KBM-7 (cell line): ENCODE measurements at places on chromosomes 6 and 20.
A peak's percentile ranks its signal among the peaks of the same experiment; 100 is the strongest.

DNA sequence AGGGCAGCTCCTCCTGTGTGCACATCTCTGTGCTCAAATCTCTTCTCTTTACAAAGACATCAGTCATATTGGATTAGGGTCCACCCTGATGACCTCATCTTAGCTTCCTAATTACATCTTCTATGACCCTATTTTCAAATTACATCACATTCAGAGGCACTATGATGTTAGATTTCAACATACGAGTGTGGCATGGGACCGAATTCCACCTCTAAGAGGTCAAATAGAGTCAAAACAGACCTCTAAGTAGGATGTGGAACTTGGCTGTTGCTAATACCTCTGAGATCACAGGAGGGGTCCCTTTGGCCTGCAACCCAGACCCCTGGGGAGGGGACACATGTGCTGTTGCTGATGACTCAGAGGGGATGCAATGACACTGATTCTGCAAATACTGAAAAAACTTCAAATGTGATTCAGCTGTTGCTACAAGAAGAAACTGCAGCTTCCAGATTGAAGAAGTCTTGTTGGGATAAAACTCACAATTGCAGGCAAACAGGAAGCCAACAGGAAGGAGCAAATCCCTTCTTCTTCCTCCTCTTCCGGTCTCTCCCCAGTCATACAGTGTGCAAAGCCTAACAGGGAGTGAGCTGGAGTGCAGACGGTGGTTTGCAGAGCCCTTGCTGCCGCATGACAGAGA lies 216.2 kb downstream of the MYLK4 start:
- peak; percentile 34 for DNase-seq

- no peak for DNase-seq
Measured at GRCh38 chr20:32638848-32639247, 34.9 kb downstream of the C20orf203 start.

DNA sequence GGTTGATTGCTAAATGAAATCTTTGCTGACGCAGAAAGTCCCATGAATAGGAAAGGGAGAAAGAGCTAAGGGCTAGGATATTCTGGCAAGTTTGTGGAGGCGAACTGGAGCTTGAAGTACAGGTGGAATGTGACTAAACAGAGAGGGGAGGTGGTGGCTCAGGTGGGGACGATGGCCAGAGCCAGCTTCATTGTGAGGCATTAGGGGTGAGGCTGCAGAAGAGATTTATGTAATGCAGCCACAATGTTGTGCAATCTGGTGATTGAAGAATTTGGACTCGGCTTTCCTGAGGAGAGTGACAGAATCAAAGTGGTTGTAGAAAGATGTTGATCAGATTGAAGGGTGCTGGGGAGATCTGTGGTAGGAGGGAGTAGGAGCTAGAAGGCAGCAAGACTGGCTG lies 42.9 kb upstream of the SPACA1 start:
- DNase-seq: no peak

GRCh38 chr6:6683969-6684833 lies 95.7 kb downstream of the LY86 start:
- peak; percentile 77 for DNase-seq

DNA sequence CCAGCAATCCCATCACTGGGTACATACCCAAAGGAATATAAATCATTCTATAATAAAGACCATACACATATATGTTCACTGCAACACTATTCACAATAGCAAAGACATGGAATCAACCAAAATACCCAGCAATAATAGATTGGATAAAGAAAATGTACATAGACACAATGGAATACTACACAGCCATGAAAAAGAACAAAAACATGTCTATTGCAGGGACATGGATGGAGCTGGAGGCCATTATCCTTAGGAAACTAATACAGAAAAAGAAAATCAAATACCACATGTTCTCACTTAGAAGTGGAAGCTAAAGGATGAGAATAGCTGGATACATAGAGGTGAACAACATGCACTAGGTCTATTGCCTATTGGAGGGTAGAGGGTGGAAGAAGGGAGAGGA lies 674.6 kb downstream of the PHF3 start:
- DNase-seq: no peak

- DNase-seq: peak; percentile 61
Measured at GRCh38 chr6:135346747-135347146, 150.8 kb downstream of the AHI1 start.

GRCh38 chr20:63248835-63249591 lies 5.2 kb downstream of the NKAIN4 start:
- DNase-seq: no peak

DNA sequence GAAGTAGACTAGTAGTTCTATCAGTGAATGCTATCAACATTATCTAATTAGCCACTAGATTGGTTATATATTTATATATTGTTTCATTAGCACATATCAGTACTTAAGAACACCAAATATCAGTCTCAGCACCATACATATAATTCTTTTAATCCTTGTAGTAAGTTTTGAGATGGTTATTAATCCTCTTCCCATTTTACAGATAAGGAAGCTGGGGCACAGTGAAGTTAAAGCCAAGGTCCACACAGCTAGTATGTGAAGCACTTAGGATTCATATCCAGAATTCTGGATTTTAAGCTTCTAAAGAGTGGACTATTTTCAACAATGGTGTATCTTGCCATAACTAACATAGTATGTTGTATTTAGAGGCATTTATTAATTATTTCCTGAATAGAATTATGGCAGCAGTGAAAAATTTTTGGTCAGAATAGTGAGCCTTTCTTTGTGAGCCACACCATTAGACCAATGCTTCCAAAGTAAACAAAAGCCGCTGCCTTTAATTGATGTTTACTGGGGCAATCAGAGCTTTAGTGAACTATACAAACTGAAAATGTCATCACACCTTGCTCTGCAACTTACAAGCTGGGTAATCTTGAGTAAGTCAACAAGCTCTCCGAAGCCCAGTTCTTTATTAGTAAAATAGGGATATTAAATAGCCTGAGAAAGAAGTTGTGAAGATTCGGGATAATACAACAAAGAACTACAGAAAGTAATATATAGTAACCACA lies 41.9 kb upstream of the HBS1L start:
- no peak for DNase-seq

DNA sequence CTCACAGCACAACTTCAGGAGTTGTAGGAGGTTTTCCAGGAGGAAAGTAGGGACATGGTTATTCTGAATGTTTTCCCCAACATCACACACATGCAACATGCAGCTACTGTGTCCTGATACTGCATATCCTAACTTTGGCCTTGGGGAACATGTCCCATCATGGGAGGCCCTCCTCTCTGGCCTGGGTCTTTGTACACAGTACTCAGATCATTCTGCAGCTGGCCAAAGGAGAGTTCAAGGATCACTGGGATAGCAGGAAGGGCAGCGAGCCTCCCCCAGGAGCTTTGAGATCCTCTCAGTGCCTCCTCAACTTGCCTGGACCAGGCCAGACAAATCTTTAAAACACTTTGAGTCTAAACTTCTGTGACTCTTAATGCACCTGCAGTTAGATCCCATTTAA lies 12.9 kb downstream of the CASS4 start:
- DNase-seq: no peak

DNA sequence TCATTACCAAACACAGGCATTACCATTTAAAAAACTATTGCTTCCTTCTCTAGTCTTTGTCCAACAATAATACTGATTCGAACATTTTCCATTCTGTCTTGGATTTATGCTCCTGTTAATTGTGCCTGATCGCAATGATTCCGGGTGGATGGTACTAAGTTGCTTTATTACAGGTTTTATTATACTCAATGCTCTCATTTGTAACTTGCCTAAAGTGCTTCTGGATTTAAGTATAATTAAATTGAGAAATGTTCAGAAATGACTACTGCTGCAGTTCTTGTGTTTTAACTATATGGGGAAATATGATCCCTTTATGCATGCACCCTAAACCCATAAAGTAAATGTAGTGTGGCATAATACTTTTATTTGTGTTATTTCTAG lies 7.2 kb downstream of the TFAP2A start:
- DNase-seq: no peak

DNA sequence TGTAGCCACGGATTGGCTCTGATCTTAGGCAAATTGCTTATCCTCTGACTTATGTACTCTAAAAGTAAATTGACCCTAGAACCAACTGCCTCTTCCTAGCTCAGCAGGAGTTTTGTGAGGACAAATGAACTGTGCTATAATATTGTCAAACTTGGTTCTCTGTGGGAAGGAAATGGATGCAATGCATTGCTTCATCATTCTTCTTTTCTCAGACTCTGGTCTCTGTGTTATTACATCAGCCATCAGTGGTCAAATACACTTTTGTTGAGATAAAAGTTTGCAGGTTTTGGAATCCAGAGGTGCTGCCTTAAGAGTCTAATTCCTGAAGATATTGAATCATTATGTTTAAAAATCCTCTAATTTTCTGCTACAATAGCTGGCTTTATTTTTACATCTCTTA lies 64.9 kb downstream of the SLC24A3 start:
- DNase-seq: no peak

DNA sequence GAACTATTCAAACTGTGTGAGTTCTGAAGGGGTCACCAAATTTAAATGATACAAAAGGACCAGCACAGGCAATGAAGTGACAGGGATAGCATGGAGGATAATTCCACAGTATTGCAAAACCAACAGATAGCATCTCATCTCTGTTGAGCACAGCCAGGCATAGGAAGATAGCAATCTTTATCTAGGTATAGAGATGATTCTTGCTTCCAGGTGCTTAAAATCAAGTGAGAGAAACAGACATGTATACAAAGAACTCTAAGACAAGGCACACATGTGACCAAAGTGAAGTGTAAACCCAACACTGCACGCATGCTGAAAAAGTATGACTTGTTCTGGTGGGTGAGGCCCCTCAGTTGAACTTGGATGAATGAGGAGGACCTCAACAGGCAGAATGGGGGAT lies 48.4 kb upstream of the ARMC2 start:
- DNase-seq: no peak

DNA sequence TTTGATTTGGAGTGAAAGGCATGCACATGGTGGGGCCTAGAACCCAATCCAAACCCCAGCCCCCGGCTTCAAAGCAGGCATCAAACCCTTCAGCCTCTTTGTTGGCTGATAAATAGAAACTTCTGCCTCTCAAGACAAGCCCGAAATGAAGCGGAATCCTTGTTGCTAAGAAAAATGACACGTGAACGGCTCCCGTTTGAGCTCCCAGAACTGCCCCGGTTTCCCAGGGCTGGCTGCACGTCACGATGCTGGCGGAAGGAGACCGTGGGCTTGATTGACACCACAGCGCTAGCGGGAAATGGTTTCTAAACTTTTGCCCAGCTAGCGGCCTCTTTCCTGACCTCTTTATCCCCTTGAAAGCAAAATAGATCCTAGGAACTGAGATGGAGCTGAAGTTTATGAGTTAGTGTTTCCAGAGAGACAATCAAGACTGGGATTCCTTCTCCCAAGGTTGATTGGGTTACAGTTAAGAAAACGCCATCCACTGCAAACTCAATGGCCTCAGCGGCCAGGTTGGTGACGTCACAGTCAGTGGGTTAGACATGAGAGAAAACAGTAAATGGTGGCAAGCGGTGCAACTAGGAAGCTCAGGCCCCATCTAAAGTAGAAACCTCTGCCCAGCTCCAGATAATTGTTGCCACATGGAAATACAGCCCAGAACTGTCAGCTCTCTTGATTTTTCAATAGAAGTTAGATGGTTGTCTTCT lies 117.0 kb downstream of the ANKRD60 start:
- no peak for DNase-seq

GRCh38 chr6:75290136-75290945 lies 5.7 kb upstream of the TMEM30A start:
- no peak for DNase-seq

DNA sequence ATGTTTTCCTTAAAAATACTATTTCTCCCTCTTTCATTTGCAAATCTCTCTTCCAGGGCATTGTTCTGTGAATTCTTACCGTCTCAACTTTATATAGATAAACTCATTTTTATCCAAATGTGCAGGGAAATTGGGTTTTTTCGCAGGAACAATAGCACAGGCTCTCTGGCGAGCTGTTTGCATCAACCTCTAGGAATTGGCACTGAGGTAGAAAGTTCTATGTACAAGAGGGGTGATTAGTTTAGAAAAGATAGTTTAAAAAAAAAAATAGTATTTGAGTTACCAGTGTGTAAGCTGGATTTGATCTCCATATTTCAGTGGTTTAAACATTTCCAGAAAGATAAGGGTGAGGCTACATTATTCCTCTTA lies 129.7 kb upstream of the BTN3A2 start:
- DNase-seq: peak; percentile 69

GRCh38 chr6:108951351-108951953 lies 103.2 kb downstream of the ARMC2 start:
- no peak for DNase-seq

GRCh38 chr20:24722586-24722985 lies 226.5 kb upstream of the CST7 start:
- DNase-seq: no peak

GRCh38 chr6:36285187-36285671 lies 15.4 kb downstream of the PNPLA1 start:
- no peak for DNase-seq
